ENCODE measurements at places on chromosomes 7 and 10.

- peak; percentile 5 for DNase-seq
Measured at GRCh38 chr10:4617589-4617988, 208.4 kb upstream of the AKR1E2 start.

DNA sequence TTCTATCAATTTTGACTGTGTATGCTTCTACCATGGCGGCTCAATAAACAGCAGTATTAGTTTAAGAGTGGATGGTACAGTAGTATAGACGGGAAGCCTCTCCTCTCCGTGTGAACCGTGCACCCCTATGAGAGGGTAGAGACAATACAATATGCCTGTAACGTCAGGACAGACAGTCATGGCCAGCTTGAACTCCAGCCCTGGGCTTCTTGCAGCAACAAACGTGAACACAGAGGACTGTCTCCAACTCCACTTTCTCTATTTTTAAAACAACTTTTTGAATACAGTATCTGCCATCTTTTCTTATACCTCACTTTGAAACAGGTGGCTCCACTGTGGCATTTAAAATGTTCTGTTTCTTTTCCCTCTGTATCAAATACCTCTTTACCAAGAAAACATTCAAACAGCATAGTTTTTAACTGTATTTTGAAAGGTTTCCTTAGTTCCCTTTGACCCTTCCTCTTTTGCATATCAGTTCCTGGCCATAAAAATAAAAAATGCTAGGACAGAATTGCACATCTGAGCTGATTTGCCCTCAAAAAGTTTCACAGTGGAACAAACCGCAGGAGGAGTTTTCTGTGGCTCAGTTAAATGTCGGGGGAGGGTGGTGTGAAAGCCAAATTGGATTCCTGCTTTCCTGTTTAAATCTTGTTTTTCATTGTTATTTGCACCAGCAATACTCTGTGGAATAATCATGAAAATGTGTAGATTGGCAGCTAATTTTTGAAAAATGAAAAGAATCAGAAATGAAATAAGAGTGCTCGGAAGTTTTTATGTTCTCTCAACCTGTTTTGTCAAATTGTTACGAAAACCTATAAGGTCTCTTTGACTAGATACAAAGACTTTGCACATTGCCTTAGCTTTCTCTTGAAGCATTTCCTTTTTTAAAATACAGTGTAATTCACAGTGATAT, 8.0 kb downstream of the IKZF1 start:
- no peak for DNase-seq

DNA sequence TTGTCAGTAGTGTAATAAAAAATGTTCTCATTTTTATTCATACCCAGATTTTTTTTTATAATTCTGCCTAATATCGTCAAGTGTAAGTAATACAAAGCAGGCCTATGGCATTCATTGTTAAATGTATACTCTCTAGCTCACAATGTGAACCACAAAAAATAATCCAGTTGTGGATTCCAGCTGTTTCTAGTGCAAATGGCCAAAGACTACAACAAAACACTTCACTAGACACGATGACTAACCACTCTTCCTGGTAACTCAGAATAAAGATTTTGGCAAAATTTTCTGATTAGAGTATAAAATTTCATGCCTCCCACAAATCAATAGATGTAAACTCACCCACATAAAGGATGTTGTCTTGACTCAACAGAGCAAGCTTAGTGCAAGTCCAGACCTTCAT, 396.6 kb downstream of the DGKB start:
- no peak for DNase-seq

GRCh38 chr7:2687338-2687869, 598 bp upstream of the AMZ1 start:
- no peak for DNase-seq

DNA sequence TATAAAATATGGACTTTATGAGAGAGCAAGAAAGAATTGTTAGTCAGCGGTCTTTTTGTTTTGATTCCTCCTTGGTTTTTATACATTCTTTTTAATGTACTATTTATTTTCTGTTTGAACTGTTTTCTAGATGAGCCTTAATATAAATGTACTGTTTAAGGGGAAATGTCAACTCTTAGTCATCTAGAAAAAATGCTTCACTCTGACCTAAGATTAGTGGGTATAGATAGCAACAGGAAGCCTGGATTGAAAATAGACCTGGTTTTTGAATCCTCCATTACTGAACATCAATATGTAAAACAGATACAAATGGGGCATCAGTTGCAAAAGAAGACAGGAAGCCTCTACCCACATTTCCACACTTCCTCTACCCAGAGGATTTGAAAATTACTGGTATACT, 87.8 kb downstream of the CHRM2 start:
- DNase-seq = no peak

DNA sequence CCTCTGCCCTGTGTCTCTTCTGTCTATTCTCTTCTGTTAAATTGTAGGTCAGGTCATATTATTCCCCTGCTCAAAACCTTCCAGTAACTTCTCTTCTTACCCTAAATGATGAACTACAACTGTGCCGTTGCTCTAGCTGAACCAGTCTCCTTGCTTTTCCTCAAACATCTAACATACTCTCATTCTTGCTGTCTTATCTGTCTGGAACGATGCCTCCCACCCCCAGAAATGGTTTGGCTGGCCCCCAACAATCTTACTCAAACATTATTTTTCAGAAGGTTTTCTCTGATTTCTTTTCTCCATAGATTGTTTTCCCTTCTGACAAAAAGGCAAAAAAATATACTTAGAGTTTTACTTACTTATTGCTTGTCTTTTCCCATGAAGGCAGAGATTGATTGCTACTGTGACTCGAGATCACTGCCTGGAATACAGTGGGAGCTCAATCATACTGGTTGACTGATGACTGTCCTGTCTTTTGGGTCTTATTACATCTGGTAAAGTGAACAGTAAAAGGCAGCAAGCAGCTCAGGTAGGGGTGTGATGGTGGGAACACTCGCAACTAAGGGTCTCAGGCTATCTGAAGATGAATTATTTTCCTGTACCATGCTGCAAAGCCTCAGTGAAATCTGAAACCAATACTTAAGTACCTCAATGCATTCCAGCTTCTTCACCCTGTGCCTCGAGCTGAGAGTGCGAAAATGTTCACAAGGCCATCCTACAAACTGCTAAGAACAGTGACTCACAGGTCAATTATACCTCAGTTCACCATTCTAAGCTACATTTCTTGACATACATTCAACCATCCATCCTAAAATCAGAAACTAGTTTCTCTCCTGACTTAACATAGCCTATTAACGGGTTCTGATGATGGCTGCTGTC, 67.6 kb downstream of the DNMBP start:
- no peak for DNase-seq

DNA sequence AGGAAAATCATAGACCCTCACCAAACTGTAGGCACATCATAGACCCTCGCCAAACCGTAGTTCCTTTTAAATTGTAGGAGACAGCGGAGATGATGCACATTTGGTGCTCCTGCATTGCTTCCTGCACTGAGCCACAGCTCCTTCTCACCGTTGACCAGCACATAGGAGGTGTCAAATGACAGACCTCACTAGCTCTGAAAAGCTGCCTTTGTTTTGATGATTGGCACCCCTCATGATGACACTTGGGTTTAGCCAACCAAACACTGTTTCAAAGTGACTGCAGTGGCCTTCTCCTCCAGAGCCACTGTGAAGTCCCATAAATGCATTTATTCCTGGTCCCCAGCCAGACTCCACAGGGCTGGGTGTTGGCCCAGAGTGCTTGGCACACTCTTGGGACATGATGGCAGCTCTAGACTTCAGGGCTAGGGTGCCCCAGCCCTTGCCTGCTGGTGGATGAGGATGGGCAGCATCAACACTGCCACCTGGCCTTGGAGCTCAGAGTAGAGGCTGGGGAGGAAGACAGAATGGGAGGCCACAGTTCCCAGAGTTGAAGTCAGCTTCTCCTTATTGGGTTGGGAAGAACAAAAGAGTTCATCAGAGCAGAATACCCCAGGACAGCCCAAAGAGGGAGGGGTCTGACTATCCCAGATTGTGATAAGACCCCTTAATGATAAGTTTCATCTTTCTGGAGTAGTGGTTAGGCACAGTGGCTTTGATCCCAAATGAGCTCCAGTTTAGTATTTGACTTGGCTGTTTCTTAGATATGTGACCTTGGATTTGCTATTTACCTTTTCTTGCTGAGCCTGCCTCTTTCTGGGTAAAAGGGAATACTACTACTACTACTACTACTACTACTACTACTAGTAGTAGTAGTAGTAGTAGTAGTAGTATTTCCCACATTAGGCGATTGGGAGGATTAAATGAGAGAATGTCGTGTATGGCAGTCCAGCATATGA, 75.3 kb downstream of the MTPN start:
- DNase-seq = no peak

DNA sequence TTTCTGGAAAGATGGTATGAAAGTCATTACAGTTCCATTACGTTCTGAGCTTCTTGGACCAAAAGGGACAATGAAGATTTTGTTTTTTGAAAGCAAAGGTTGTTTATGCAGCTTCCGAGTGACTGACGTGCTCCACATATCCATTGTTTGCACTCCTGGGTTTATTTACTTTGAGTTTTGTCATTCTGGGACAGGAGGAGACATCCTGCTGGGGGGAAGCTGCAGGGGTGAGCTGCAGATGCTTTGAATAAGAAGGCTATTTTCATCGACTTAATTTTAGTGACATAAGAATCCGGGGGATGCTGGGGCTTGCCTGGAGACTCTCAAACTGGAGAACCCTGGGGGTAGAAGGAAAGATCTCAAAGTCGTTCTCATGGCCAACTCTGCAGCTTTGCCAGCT, 12.7 kb upstream of the SFMBT2 start:
- no peak for DNase-seq

DNA sequence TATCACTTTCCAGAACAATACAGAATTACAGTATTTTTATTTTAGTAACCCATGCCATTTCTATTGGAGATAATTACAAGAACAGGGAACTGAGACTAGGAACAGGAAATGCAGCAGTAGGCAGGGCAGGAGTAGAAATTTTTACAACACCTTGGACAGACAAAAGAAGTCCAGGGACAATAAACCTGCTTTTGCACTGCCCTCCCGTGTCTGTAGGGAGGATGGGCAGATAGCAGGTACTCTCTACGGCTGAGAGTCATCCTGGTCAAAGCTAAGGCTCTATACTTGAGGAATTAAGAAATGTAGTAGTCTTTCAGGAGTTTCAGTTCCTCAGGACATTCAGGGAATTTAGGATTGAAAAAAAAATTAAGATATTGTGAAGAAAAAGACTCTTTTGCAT, 63.4 kb downstream of the VAX1 start:
- no peak for DNase-seq

DNA sequence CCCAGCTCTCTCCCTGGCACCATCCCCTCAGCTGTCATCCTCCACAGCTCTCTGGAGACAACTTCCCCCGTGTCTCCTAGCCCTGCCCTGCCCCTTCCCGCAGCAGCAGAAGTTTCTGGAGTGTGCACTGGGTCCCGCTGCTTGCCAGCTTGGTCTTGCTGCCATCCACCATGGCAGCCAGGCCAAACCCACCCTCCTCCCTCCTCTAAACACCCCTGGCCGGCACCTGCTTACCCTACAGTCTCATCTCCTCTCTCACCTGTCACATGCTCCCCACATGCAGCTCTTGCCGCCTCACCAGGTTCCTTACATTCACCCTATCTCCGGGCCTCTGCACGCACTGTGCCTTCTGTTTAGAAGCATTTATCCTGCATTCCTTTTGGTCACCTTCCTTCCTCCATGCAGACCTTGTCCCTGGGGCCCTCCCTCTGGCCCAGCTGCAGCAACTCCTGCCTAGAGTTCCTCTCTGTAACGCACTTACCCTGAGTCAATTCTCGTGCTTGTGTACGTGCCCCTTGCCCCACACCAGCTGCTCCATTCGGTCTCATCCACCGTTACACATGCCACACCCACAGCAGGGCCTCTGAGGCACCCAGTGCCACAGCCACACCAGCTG, 93.9 kb upstream of the RET start:
- DNase-seq = no peak
